C1 segment of cervical spinal cord (tissue), 14 donors: ENCODE measurements at places on chromosomes 4 and X.

- no peak for DNase-seq
Observed at GRCh38 chrX:121336831-121337421, 289.5 kb downstream of the GLUD2 start.

DNA sequence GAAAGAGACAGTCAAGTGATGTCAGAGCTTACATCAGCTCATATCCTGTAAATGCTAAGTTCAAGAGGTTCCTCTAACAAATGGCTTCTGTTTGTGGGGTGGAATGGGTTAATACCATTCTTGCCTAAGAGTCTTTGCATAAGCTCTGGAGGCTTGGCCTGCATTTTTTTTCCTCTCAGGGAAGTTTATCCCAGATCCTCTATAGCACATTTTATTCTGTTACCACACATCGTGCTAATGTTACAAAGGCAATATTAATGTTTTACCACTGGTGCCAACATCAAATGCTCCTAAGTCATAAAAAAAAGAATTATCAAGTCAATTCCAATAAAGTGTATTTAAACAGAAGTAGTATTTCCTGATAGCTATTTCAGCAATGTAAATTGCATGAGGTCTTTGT lies 2.9 kb upstream of the ADH6 start:
- DNase-seq = no peak

- DNase-seq = no peak
Observed at GRCh38 chr4:167475951-167476350, 241.7 kb upstream of the SPOCK3 start.

- DNase-seq = peak; percentile 39
Observed at GRCh38 chrX:49071877-49072711, 1.7 kb downstream of the PRAF2 start.

DNA sequence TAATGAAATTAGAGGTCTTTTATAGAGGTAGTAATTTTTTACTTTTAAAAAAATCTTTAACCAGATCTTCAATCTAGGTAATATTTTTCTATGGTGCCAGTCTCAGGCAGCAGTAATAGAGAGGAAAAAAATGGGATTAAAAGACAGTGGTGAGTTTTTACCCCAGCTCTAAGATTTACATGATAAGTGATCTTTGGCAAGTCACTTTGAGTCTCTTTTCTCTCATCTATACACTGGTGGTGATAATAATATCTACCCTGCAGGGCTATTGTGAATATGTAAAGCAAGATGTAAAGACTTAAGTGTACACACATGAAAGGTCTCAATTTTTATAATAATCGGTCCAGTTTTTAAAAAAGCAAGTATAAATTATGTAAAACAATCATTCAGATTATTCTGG lies 786.2 kb upstream of the POU3F4 start:
- DNase-seq = no peak

- DNase-seq = no peak
Observed at GRCh38 chr4:188778905-188779304, 639.7 kb downstream of the TRIML1 start.

GRCh38 chrX:155718972-155719586 lies 106.3 kb upstream of the TMLHE start:
- no peak for DNase-seq

DNA sequence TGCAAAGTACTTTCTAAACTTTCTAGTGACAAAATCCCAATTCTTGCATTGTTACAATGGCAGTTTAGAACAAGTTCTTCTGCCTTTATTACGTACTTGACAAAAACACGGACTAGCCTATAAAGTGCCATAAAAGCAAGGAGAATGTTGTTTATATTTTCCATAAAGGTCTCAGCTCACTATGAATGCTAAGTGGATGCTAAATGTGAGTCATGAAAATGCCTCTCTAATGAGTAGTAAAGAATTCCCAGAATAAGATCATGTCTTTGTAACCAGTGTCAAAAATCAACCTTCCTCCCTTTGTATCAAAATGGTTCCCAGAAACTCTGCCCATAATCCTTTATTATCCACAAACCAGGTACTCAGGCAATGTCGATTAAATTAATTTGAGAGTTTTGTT lies 539.8 kb upstream of the SLIT2 start:
- no peak for DNase-seq

- no peak for DNase-seq
Observed at GRCh38 chr4:112001041-112001440, 144.2 kb upstream of the FAM241A start.
